Right atrium auricular region (tissue), 2 donors: ENCODE measurements at places on chromosomes 1 and 21. TPM values are rescaled to one million over a fixed set of nuclear protein-coding genes. Genes with fewer than 3 reads are reported as not detected.
A peak's percentile ranks its signal among the peaks of the same experiment; 100 is the strongest.

The LIN28A gene
- total RNA-seq = not detected

- no peak for DNase-seq
These were observed 64.9 kb upstream of the F3 start for GRCh38 chr1:94606471-94606870.

DNA sequence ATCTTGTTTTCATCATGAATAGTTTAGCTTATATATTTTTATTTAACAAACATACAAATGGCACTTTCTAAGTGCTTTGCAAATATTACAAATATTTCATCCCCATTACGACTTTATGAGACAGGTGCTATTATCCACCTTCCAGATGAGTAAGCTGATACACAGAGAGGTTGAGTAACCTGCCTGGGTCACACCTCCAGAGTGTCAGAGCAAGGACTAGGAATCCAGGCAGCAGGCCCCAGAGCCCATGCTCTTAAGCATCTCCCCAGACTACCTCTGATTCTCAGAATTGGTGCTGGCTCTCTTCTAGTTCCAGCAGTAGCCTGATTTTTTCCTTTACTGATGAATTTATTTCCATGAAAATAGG lies 40.0 kb downstream of the EPHB2 start:
- DNase-seq = no peak

The GPR52 gene
- 0.98 TPM for total RNA-seq

GRCh38 chr1:60998786-60999185 lies 83.6 kb upstream of the NFIA start:
- no peak for DNase-seq

DNA sequence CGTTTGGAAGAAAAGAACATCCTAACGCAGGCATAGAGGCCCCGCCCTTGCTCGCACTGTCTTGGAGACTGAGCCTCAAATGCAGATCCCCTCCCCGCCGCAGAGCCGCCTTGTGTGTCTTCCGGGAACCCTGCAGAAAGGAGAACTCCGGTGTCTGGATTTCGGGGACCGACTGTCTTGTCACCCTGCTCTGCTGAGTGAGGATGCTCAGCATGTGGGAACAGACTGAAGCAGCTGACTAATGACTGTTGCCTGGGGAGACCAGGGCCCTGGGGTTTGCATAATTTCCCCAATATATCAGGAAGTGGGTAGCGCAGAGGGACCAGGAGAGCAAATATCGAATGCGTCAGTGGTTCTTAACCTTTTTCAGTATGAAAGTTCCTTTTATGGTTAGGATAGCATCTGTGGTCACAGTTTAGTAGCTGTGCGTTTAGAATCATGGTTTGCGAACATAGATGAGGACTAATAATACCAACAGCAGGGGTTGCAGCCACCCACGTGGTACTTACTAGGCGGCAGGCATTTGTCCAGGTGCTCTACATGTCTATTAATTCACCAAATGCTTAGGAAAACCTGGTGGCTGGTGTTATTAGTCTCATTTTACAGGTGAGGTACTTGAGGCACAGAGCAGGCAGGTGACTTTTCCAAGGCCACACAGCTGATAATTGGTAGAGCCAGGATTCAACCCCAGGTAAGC lies 14.3 kb downstream of the GPR137B start:
- DNase-seq = peak; percentile 67

The ADORA3 gene
- 11.3 TPM for total RNA-seq

The FOXD2 gene
- not detected for total RNA-seq

The FCRL5 gene
- total RNA-seq = 0.16 TPM

GRCh38 chr1:56831871-56832693 lies 12.9 kb upstream of the FYB2 start:
- peak; percentile 67 for DNase-seq

DNA sequence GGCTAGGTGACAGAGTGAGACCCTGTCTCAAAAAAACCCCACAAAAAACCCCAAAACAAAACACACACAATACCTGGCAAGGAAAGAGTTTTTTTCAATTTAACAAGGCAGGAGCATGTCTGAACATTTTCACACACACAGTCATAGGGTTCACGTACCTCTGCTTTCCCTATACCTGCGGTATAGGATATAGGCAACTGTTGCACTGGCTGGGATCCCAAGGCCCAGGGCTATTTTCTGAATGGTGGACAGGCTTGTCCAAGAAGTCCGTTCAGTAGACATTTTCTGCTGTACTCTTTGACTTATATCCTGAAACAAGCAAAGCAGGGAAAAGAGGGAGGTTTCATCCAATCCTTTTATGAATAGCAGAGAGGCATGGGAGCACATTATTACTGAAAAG lies 7.6 kb downstream of the TDRKH start:
- DNase-seq = no peak

DNA sequence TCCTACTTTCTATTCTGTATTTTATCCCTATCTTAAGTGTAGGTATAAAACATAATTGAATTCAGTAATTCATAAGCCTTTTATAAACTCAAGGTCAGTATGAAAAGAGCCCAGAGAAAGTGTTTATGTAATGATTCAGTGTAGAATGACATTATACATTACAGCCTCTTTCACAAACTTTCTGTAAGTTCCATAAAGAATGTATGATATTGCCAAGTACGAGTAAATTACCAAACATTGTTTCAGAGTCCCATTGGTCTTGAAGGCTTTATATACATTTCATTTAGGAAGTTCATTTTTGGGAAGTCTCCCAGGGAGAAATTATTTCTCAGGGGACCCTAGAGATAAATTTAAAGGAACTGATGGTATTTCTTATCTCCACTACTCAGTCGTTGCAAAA lies 37.8 kb upstream of the VAMP3 start:
- DNase-seq = no peak

DNA sequence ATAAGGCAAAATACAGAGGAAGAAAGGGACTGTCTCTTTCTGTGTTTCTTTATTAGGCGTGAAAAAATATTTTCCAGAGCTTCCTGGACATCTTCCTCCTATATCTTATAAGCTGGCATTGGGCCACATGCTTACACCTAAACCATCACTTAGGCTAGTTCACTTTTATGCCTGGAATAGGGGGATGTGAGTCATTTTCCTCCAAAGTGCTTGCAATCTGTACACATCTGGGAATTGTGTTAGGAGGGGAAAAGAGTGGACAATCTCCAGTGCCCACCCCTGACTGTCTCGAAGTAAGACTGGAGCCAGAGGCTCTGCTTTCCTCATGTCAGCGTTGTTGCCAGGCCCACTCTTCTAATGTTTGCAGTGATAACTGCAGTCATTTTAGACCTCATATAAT lies 29.9 kb downstream of the GIPC2 start:
- DNase-seq = no peak

The APCS gene
- total RNA-seq = not detected

DNA sequence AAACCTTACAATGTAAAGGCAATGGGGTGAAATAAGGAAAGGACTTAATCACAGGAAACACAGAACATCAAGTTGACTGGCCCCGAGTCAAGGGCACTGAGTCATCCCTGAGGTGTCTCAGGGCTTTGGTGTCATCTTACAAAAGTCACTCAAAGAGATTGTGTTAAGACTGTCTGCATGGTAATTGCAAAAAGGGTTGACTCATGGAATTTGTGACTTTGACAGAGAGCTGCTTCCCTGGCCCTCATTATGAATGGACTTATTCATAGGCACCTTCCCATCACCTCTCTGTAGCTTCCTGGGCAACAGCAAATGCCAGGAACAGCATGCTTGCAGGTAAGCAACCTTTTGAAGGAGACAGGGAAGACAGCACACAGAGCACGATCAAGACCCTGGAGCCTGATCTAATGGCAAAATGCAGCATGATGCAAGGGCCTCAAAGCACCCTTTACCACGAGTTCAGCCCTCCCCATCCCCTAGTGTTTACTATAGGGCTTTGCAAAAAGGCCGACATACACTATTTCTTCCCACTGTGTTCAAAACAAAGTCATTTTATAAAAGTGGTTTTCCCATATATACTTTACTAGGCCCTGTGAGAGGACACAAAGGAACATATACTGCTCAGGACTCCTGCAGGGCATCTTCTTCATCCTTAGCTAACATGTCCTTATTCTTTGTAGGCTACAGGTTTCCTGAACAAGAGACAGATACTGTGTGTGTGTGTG lies 17.1 kb downstream of the ZP4 start:
- DNase-seq = no peak

The UHMK1 gene
- total RNA-seq = 24.3 TPM

DNA sequence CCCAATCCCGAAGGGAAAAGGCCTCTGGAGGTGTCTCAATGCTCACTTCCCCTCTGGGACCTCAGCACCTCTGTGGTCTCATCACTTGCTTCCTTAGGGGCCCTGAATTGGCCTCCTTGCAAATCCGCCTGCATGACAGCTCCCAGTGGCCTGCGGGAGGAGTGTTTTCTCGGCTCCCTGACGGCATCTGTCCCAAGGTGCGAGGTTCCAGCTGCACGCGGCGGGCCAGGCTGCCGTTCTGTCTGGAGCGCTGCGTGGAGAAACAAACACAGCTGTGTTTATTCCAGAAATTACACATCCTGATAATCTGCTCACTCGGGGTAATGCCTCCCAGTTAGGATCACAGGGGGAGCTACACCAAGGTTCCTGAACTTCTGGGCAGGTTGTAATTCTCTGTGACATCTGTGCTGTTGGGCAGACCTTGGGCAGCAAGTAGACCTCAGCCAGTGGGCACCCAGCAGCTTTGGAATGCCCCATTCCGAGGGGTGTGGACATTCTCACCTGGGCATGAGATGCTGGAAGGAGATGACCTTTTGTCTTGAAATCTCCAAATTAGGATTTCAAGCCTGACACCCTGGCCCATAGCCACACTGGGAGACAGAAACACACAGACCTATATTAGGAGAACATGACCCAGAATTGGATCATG lies 18.2 kb downstream of the EPHB2 start:
- DNase-seq = no peak

DNA sequence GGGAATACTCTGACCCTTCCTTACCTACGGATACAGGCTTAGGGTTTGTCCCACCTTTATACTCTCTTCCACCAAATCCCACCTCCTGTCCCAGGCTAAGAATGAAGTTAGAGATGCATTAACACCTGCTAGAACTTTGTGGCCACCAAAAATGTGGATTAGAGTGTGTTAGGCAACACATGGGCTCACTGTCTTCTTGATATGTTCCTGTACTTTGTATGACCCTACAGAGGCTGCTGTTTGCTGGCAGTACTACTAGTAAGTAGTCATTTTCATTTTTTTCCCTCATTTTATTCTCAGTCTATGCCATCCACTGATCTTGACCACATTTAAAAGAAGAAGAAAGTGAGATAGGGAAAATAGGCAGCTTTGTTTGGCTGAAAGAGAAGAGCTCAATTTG lies 21.0 kb upstream of the TMEM39B start:
- no peak for DNase-seq

- DNase-seq = no peak
These were observed 81.7 kb downstream of the ARID4B start for GRCh38 chr1:235246022-235246948.

The RAB3B gene
- total RNA-seq = 0.04 TPM
